Liver (tissue), 10 donors: ENCODE measurements at places on chromosomes 7 and 10. TPM values are rescaled to one million over a fixed set of nuclear protein-coding genes. Genes with fewer than 3 reads are reported as not detected.

The CTAGE6 gene
- total RNA-seq: 0.33 TPM

The DNAH11 gene
- 0.50 TPM for total RNA-seq

The KCNIP2 gene
- 2.0 TPM for total RNA-seq

The PFKP gene
- 5.0 TPM for total RNA-seq

The SGCE gene
- total RNA-seq: 55.8 TPM

DNA sequence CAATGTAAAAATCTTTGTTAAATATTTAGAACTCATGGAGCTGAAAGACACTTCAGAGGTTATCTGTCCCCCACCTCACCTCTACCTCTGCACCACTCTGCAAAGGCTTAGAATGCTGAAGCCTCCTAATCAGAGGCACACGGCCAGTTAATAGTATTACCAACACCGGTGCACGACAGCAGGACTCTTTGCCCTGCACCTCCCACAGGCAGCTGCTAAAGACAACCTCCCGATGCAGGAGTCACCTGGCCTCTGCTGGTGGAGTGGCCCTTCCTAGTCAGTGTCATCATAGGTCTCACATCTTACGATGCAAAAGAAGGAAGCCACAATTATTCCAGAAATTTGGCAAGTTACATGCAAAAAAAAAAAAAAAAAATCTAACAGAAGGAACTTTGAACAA lies 66.6 kb upstream of the MGMT start:
- no peaks in the 10 kb centered on the region for H3K36me3 ChIP-seq
- no peak overlapping the region for H3K4me3 ChIP-seq
- no peak for DNase-seq
- H3K27ac ChIP-seq: no peak overlapping the region

- H3K27me3 ChIP-seq: no peaks in the 10 kb centered on the region
- H3K4me3 ChIP-seq: no peak overlapping the region
- no peak overlapping the region for H3K27ac ChIP-seq
These were observed 13.2 kb downstream of the ANK3 start for GRCh38 chr10:60376221-60377041.

DNA sequence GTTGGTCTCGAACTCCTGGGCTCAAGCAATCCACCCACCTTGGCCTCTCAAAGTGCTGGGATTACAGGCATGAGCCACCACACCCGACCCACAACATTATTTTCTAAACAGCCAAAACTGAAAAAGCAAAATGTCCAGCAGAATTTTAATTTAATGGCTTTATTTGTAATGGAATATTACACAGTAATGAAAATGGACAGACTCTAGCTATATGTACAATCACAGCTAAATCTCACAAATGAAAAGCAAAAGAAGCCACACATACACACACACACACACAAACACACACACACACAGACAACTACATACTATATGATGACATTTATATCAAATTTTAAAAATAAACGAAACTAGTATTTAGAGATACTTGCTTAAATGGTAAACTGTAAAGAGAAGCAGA lies 18.7 kb downstream of the ARHGAP19 start:
- no peaks in the 10 kb centered on the region for H3K36me3 ChIP-seq
- H3K4me1 ChIP-seq: peaks cover 4% of the 10 kb centered on the region
- H3K4me3 ChIP-seq: no peak overlapping the region

- H3K36me3 ChIP-seq: no peaks in the 10 kb centered on the region
- H3K27me3 ChIP-seq: no peaks in the 10 kb centered on the region
- no peak for DNase-seq
- H3K4me1 ChIP-seq: peaks cover 5% of the 10 kb centered on the region
- no peak overlapping the region for H3K27ac ChIP-seq
These were observed 132.1 kb downstream of the CCDC3 start for GRCh38 chr10:12869427-12869826.

- no peak overlapping the region for H3K27ac ChIP-seq
These were observed 13.9 kb upstream of the TBRG4 start for GRCh38 chr7:45125193-45125904.

DNA sequence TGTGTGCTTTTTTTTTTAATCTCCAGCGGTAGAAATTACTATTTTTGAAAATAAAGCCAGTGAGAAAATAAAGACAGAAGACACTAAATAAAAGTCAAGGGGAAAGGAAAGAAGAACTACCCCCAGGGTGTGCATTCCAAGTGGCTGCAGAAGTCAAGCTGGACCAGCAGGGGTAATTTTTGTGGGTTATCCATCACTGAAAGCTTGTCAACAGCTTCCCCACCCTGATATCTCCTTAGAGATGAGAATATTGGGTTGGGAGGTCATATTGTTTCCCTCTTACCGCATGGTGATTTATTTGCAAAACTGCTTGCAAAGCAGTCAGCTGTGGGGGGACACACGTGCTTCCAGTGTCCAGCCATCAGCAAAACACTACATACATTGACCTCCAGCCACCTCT lies 46.4 kb downstream of the FAM107B start:
- H3K4me3 ChIP-seq: no peak overlapping the region
- no peaks in the 10 kb centered on the region for H3K36me3 ChIP-seq
- H3K4me1 ChIP-seq: no peaks in the 10 kb centered on the region
- DNase-seq: no peak
- no peak overlapping the region for H3K27ac ChIP-seq
- H3K27me3 ChIP-seq: no peaks in the 10 kb centered on the region

GRCh38 chr7:45001138-45001694 lies 1.2 kb downstream of the CCM2 start:
- no peaks in the 10 kb centered on the region for H3K36me3 ChIP-seq
- H3K4me3 ChIP-seq: peak overlapping the region; percentile 73
- DNase-seq: no peak
- H3K27me3 ChIP-seq: no peaks in the 10 kb centered on the region
- H3K27ac ChIP-seq: peak overlapping the region; percentile 96

DNA sequence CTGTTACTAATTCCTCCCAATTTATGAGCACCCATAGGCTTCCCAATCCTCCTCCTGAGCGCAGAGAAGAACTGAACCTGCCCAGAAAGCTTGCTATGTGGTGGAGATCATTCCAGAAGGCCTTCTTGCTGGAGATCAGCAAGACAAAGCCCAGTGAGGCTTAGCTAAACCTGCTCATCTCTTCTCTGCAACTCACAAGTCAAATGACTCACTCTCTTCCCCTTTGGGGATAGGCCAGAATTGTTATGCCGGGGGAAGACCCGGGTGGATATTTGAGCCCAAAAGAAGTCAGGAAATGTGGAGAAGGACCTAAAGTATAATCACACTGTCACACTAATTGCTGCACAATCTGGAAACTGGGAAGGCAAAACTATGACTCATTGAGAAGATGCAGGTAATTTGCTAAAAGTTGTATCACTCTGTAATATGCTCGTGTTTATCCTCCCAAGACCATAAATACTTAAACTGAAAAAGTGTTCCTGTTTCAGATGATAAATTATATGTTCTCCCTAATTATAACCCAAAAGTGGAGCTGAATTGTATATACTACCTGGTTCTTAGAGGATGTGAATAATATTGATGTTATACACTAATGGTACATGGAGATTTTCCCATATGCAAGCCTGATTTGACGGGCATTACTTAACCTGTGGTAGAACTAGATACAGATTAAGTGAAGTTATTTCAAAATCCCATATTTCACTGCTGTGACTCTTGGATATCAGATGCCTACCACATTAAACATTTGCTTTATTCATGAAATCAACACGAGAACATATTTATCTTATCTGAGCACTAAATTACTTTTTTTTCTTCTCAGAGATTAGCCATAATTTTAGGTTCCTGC lies 6.4 kb downstream of the NEBL start:
- no peak for DNase-seq
- no peak overlapping the region for H3K27ac ChIP-seq
- no peaks in the 10 kb centered on the region for H3K36me3 ChIP-seq
- no peaks in the 10 kb centered on the region for H3K27me3 ChIP-seq

DNA sequence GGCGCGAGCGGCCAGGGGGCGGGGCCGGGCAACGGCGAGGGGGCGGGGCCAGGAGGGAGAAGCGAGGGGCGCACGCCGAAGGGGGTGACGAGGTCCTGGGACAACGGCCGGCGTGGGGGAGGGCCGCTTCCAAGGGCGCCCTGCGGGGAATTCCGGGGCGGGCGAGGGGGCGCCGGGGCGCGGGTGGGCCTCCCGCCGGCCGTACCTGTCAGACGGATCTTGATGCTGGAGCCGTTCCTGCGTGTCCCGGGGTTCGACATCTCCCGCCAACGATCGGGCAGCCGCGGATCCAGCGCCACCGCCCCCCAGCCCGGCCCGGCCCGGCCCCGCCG lies 421 bp downstream of the SMURF1 start:
- DNase-seq: no peak
- H3K27me3 ChIP-seq: no peaks in the 10 kb centered on the region
- peaks cover 31% of the 10 kb centered on the region for H3K4me1 ChIP-seq
- H3K4me3 ChIP-seq: peak overlapping the region; percentile 93

GRCh38 chr10:89079961-89080360 lies 89.4 kb downstream of the FAS start:
- no peak for DNase-seq
- no peak overlapping the region for H3K27ac ChIP-seq
- no peaks in the 10 kb centered on the region for H3K36me3 ChIP-seq
- H3K27me3 ChIP-seq: no peaks in the 10 kb centered on the region
- no peaks in the 10 kb centered on the region for H3K4me1 ChIP-seq

GRCh38 chr7:32072397-32072796 lies 2.2 kb upstream of the PDE1C start:
- no peaks in the 10 kb centered on the region for H3K4me1 ChIP-seq
- peaks cover 10% of the 10 kb centered on the region for H3K27me3 ChIP-seq
- no peak for DNase-seq
- no peaks in the 10 kb centered on the region for H3K36me3 ChIP-seq
- H3K27ac ChIP-seq: no peak overlapping the region

DNA sequence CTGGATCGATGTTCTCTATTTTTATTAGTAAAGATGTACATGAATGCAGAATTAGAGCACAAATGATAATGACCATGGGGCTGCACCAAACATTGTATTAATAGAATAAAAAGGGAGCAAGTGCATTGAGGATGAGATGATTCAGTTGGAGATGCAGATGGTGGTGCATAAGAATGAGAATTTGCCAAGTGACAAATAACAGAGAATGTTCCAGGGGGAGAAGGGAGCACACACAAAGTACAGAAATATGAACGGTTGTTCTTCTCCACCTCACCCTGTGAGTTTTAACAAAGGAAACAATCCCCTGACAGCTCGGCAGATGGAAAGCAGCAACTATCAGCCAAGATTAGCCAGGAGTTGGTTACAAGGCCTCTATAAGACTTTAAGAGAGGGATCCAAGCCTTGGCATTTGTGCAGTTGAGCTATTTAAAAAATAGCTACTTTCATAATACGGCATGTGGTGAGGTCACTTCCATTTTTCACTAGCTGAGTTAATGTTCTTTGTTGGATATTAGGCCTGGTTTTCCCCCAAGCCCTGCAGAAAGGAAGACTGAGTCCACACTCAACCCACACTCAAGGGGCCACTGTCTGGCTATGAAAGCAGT lies 462.5 kb downstream of the TNS3 start:
- no peaks in the 10 kb centered on the region for H3K36me3 ChIP-seq
- DNase-seq: no peak
- no peaks in the 10 kb centered on the region for H3K4me1 ChIP-seq
- H3K27ac ChIP-seq: no peak overlapping the region
- H3K27me3 ChIP-seq: no peaks in the 10 kb centered on the region
- H3K4me3 ChIP-seq: no peak overlapping the region

DNA sequence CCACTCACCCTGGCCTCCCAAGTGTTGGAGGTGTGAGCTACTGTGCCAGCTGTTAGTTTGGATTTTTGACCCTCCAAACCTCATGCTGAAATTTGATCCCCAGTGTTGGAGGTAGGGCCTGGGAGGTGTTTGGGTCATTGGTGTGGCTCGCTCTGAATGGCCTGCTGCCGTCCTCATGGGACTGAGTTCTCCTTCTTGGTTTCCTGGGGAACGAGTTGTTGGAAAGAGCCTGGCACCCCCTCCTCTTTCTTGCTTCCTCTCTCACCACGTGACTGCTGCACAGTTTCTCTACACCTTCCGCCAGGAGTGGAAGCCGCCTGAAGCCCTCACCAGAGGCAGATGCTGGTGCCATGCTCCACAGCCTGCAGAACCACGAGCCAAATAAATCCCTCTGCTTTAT lies 253.5 kb downstream of the PHTF2 start:
- H3K27me3 ChIP-seq: no peaks in the 10 kb centered on the region
- H3K4me3 ChIP-seq: no peak overlapping the region
- H3K27ac ChIP-seq: no peak overlapping the region
- no peaks in the 10 kb centered on the region for H3K36me3 ChIP-seq
- no peaks in the 10 kb centered on the region for H3K4me1 ChIP-seq
- no peak for DNase-seq

DNA sequence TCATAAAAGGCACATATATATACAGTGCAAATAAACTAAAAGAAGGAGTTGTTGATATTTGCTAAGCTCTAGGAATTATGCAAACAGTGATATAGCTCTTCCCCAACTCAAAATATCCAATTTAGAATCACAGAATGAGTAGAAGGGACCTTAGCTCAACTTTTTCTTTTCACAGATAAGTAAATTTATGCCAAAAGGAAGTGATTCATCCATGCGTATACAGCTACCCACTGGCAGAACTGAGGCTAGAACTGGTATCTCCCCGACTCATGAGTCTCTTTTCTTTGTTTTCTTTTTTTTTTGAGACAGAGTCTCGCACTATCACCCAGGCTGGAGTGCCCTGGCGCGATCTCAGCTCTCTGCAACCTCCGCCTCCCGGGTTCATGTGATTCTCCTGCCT lies 54.2 kb upstream of the SVIL start:
- H3K27ac ChIP-seq: no peak overlapping the region
- H3K4me3 ChIP-seq: no peak overlapping the region
- peaks cover 5% of the 10 kb centered on the region for H3K4me1 ChIP-seq
- H3K36me3 ChIP-seq: peaks cover 4% of the 10 kb centered on the region
- H3K27me3 ChIP-seq: no peaks in the 10 kb centered on the region

- no peak overlapping the region for H3K4me3 ChIP-seq
- no peak for DNase-seq
- H3K27me3 ChIP-seq: no peaks in the 10 kb centered on the region
- peaks cover 5% of the 10 kb centered on the region for H3K4me1 ChIP-seq
- H3K27ac ChIP-seq: no peak overlapping the region
These were observed 11.9 kb downstream of the PDGFA start for GRCh38 chr7:507623-508300.

- no peak overlapping the region for H3K4me3 ChIP-seq
- no peaks in the 10 kb centered on the region for H3K36me3 ChIP-seq
- no peak for DNase-seq
- no peak overlapping the region for H3K27ac ChIP-seq
- no peaks in the 10 kb centered on the region for H3K27me3 ChIP-seq
These were observed 288.3 kb downstream of the CAMK1D start for GRCh38 chr10:12637649-12638048.
